ENCODE measurements at places on chromosomes 11 and 22.

DNA sequence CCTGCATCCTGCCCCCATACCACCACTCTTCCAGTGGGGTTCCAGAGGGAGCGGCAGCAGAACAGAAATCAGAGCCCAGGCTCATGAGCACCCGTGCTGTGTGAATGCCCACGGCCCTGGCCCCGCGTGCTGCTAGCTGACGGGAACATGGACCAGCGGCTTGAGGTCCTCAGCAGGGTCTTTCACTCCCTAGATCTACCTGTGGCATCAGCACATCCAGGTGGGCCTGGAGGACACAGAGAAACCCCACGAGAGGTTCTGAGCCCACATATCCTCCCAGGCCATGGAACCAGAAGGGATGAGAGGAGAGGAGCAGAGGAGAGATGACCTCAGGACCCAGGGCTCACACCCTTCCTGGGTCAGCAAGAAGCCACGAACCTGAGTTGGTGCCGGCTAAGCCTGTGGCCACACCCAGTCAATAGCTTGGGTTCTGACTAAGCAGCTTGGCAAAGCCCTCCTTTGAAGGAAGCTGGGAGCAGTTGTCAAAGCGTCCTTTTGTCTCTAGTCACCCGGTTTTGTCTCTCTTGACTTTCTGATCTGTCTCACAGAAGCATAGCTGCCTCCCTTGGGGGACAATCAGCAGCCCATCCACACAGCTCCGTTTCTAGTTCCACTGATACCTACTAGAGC lies 89.3 kb upstream of the LMO1 start:
- DNase-seq, result no peak

DNA sequence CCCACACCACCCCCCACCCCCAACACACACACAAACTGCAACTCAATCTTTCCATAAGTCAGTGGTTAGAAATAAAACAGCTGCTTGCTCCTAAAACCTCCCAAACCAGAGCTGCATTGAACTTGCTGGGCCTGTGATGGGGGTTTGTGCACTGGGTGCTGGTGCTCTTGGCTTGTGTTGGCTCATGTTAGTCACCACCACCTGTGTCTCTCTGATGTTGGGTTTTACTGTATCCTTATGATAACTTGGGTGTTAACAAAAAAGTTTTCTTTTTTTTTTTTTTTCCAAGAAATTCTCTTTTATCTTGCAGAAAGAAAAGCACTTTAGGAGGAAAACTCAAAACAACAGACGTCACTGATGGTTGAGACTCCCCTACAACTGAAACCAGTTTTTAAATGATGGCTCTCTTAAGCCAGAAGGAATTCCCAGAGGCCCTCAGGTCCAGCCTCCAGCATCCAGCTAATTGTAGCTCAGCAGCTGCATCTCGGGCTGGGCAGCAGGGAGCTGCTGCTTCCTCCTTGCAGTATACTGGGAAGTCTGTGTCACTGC lies 79.9 kb upstream of the DRD2 start:
- no peak for DNase-seq

- DNase-seq, result no peak
These were observed 1435.9 kb downstream of the BRD1 start for GRCh38 chr22:48391820-48392219.

DNA sequence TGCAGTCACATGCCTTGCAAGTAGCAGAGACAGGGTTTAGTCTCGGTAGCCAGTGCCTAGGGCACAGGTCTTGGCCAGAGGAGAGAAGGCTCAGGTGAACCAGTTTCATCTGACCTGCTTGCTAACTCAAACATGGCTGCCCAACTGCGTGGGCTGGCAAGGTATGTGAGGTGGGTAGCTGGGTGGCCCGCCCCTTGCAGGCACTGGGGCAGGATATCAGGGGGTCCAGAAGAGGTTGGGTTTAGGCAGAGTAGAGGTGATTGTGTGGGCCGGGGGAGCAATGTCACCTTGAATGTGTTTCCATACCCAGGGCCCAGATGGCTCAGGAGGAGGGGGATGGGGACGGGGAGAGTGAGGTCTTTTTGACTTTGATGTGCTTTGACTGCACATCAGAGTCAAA lies 37.7 kb downstream of the ST3GAL4 start:
- DNase-seq, result no peak

- no peak for DNase-seq
These were observed 55.0 kb upstream of the VSTM5 start for GRCh38 chr11:93905384-93905783.

GRCh38 chr11:119144825-119145486 lies 3.9 kb upstream of the ABCG4 start:
- peak; percentile 79 for DNase-seq

GRCh38 chr11:45022294-45023064 lies 71.8 kb upstream of the TP53I11 start:
- peak; percentile 53 for DNase-seq

DNA sequence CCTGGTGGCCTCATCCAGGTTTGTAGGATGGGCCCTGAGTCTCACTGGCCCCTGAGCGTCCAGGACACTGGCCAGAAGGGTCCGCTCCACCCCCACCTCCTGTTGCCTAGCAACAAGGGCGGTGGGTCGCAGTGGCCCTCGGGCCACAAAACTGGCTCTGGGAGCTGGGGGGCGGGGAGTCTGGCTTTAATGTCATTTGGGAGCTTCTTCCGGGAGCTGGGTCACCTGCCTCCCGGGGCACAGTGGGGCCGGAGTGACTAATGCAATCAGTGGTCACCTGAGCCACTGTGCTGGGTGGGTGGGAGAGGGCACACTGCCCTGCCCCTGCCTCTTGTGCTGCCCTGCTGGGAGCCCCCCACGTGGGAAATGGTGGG lies 2.6 kb downstream of the TH start:
- no peak for DNase-seq

- DNase-seq, result no peak
These were observed 6.4 kb upstream of the ARFGAP3 start for GRCh38 chr22:42863349-42863961.

DNA sequence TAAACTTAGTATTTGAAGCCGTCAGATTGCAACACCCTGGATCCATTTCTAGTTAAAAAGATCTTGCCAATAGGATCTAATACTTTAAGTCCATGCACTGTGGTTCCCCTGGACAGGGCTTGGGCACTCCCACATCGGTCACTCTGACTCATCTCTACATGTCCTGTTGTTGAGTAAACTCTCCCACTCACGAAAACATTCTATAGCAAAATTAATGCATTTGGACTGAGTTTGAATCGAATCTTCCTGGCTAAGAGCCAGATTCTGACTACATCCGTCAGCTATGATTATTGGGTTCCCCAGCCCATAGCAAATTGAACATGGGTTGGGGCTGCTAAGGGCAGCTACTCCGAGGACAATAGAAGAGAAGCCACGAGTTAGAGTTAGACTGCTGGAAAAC lies 182.1 kb upstream of the SORL1-AS1 start:
- DNase-seq, result no peak

GRCh38 chr22:44024288-44024921 lies at the start of gene PARVB:
PARVB (plus strand) TSS chr22:44024302; CDS start chr22:44024340, 38 bp downstream.
- no peak for DNase-seq

GRCh38 chr22:31556627-31557203 lies 60.4 kb downstream of the SFI1 start:
- DNase-seq, result no peak

- peak; percentile 21 for DNase-seq
These were observed 237.7 kb downstream of the BUD13 start for GRCh38 chr11:116535120-116535519.

DNA sequence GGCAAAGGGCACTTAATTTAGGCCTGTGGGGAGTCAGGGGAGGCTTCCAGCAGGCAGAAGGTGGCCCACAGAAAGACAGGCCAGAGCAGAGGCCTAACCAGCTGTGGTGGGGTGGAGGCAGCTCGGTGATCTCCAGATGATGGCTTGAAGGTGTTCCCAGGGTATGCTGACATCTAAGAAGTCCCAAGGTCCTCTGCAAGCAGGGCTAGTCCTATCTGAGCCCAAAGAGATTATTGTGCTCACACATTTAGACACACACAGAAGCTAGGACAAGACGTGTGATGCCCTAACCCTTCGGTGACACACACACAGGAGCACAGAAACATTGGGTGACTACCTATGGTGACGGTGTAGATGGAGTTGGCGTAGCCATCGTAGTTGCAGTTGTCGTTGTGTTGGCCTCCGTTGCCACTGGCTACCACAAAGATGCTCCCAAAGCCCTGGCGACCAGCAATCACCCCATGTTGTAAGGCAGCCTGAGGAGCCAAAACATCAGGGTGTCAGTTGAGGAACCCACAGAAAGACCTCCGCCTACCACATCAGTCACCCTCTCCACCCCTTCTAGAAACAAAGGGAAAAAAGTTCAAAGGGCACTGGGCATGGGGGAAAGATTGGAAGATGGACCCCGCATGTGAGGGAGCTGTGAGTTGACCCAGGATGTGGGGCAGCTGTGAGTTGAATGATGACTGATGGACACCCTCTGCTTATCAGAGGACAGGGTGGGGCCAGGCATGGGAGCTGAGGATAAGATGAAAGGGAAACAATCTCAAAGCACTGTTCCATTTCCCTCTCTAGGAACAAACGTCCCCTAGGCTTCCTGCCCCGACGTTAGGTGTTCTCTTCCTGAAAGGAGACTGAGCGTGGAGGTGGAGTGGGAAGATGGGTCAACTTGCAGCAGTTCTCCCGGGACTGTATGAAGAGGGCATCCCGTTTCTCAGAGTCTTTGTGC lies 7.9 kb downstream of the PCSK7 start:
- no peak for DNase-seq

DNA sequence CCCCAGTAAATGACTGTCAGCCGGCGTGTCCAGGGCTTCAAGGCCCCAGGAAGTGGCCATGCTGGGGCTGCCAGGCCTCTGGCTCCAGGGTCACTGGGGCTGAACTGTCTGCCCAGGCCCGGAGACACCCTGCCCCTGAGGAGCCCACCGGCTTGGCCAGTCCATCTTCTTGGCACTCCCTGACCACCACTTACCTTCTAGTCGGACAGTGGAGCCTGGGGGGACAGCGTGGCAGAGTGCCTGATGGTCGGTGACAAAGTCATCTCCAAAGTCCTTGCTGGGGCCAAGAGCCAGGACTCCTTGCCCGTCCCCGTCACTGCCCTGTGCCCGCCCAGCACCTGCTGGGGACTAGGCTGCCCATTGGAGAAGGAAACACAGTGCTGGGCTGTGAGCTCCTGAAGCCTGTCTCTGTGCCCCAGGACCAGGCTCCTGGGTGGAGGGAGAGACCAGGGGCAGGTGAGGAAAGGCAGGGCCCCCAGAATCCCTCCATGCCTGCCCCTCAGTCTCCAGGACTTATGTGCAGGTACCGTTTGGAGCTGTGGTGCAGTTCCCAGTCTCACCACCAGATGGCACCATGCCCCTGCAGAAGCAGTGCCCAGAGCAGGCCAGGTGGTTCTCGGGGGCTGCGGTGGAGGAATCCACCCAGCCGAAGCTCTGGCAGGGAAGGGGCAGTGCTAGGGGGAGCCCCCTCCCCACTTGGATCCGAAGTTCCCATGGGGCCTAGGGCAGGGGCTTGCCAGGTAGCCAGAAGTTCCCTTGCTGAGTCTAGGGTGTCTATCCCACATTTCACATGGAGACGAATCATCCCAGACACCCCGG lies 6.0 kb upstream of the CCDC188 start:
- peak; percentile 87 for DNase-seq

GRCh38 chr11:64313491-64314145 lies 3.7 kb downstream of the TRMT112 start:
- DNase-seq, result no peak

DNA sequence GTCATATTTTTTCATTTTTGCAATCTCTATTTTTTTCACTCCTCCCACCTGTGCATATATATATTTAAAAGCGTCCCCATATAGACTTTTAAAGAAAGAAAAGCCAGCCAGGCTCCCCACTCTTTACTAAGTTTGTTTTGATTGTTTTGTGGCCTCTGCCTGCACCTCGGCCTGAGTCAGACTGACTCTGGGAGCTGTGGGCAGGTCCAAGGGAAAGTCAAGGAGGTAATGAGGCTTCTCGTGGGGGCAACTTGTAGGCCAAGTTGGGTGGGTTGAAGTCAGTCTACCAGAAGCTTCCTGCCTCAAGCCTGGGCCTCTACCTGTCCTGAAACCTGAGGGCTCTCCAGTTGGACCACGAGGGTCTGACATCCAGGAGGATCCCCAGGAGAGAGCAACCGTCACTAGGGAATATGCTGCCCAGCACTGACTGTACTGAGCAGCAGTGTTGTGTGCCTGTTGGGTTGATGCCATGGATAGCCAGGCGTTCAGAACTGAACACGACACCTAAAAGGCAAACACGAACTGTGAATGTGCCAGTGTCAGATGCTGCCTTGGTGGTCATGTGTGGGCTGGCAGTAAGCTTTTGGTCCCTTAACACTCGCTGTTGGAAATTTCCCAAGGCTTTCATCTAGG lies 58.8 kb downstream of the BMAL1 start:
- no peak for DNase-seq

DNA sequence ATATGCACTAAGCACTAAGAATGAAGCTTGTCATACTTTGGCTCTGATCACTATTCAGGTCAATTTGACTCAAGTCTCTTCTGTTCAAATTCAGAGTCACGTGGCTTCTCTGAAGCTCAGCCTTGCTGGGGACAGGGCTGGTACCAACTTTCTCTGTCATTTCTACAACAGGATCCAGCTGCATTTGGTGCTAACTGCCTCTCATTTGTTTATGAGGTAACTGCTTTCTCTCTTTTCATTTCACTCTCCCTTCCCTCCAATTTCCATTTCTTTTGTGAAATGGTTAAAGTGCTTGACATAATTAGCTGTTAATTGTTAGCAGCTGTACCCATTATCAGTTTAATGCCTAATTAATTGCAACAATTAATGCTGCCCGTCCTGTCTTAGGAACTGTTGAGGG lies 259.7 kb upstream of the PLET1 start:
- DNase-seq, result no peak

- no peak for DNase-seq
These were observed 32.2 kb upstream of the AQP11 start for GRCh38 chr11:77557553-77557952.

- DNase-seq, result no peak
These were observed 17.9 kb upstream of the NUCB2 start for GRCh38 chr11:17258670-17259069.

DNA sequence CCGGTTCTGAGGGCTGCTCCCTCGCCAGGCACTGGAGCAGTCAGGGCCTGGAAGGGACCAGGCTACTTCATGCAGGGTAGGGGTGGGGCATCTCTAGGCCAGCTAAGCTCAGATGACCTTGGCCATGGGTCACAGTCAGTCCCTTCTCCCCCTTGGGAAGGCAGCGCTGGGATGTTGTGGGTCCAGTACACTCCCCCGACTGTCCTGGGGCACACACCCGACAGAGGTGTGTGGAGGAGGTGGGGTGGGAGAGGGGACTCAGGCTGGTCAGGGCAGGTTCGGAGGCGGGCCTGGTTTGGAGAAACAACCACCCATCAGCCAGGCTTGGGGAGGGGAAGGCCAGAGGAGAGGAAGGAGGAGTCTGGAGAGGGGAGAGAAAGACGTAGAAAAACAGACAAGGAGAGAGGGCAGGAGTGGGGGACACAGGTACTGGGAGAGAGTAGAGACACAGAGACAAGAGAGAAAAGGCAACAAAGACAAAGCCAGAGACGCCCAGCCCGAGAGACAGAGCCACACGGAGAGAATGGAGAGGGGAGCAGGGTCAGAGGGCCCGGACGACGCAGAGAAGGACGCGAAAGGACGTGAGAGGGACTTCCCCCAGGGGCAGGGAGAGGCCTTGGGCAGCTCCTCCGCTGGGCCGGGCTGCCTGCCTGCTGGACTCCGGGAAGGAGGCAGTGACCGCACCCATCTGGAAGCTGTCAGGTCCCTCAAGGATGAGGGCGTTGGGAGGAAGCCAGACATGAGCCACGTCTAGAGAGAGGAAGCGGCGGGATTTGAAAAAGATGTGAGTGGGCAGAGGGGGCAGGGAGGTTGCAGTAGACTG lies 30.6 kb upstream of the TSKU start:
- peak; percentile 65 for DNase-seq

- DNase-seq, result no peak
These were observed 1077.3 kb upstream of the CNTN5 start for GRCh38 chr11:97943493-97943892.

All from ascending aorta (tissue), 2 donors.